NCI-H1436 treated with DMSO at 0.1 percent for 48 hours (cell line): ENCODE measurements at places on chromosomes 16 and 17.

- peak; percentile 73 for DNase-seq
Measured at GRCh38 chr17:19410091-19410490, 941 bp upstream of the RNF112 start.

GRCh38 chr16:31094088-31094423 lies 541 bp downstream of the VKORC1 start:
- DNase-seq: no peak

- DNase-seq: no peak
Measured at GRCh38 chr16:72068930-72069329, 5.9 kb downstream of the HPR start.

DNA sequence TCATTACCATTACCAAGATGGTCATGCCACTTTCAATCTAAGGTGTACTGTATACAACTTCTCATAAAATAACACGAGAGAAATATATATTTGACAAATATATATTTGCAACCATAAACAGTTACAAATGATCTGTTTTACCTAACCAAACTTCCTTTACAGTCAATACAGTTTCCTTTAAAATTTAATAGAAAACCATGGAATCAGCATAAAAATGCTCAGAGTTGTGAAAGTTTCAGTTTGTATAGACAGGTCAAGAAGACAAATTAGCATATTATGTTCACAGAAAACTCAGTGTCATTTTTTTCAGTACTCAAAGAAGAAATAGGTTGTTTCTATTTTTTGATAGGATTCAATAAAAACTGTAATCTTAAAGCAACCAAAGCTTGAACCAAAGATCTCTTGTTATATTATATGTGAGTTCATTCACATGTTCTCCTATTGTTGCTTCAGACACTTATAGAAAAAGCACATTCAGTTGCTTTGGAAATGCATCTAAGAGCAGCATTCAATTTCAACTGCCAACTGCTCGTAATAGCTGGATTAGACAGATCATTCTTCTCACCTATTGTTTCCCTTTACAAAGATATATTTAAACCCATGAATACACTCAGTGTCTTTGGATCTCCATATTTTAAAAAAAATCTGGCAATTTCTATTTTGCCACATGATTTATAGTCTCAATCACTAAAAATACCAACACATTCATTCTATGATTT lies 15.1 kb downstream of the SSH2 start:
- peak; percentile 27 for DNase-seq

- DNase-seq: peak; percentile 30
Measured at GRCh38 chr17:68435876-68436842, 21.1 kb downstream of the WIPI1 start.

GRCh38 chr16:71230122-71230845 lies at the start of gene HYDIN:
HYDIN (minus strand) TSS chr16:71230722; CDS start chr16:71186895, 43,827 bp downstream.
- DNase-seq: no peak

DNA sequence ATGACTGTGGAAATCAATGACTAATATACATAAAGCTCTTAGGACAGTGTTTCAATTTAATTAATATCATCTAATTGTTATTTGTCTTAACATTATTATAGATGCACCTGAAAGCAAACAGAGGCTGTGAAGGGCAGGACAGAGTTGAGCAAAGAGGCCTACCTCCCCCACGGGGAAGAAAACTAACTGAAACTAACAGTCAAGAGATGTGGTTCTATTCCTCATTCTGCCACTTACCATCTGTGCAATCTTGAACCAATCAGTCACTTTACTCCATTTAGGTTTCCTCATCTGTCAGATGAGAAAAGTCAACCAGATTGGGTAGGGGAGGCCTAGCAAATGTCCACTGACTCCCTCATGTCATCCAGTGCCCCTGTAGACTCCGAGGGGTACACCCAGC lies 59.1 kb downstream of the C17orf67 start:
- no peak for DNase-seq

DNA sequence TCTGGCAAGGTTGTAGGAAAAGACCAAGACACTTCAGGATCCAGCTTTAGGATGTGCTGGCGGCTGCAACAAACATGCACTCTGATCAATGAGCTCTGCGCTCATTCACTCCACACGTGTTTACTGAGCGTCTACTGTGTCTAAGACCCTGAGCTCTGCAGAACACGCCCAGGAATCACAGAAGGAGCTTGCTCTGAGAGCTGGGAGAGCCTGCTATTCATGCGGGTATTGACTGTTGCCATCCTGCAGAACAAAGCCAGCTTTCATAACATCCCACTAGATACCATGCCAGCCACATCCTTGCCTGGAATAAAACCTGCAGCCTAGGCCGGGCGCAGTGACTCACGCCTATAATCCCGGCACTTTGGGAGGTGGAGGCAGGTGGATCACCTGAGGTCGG lies 44.1 kb downstream of the NXN start:
- DNase-seq: no peak

- DNase-seq: peak; percentile 59
Measured at GRCh38 chr17:14300575-14301278, at the start of gene HS3ST3B1. HS3ST3B1 (plus strand) TSS chr17:14301081; CDS start chr17:14301519, 438 bp downstream.

DNA sequence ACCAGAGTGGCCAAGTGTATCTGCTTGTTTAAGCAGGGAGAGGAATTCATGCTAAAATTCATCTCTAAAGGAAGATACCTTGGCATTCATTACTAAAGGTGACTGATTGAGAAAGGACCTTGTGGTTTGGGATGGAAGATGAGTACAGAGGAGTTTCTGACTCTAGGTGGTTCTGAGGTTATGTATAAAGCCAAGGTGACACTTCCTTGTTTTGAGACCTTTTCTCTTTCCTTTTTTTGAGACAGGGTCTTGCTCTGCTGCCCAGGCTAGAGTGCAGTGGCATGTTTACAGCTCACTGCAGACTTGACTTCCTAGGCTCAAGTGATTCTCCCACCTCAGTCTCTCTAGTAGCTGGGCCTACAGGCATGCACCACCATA lies 9.1 kb downstream of the ABHD15 start:
- DNase-seq: no peak

- no peak for DNase-seq
Measured at GRCh38 chr17:72713701-72714100, 378.8 kb downstream of the SLC39A11 start.

GRCh38 chr17:55265311-55266021 lies 706 bp downstream of the HLF start:
- no peak for DNase-seq

DNA sequence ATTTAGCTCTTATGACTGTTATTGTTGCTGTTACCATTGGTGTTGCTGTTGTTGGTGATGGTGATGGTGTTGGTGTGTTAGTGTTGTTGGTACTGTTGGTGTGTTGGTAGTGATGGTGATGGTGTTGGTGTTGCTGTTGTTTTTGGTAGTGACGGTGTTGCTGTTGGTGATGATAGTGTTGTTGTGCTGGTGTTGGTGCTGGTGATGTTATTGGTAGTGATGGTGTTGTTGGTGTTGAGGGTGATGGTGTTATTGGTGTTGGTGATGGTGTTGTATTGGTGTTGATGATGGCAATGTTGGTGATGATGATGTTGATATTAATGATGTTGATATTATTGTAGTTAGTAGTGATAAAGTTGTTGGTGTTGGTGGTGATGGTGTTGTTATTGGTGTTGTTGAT lies 285.7 kb upstream of the FOXF1 start:
- DNase-seq: no peak

DNA sequence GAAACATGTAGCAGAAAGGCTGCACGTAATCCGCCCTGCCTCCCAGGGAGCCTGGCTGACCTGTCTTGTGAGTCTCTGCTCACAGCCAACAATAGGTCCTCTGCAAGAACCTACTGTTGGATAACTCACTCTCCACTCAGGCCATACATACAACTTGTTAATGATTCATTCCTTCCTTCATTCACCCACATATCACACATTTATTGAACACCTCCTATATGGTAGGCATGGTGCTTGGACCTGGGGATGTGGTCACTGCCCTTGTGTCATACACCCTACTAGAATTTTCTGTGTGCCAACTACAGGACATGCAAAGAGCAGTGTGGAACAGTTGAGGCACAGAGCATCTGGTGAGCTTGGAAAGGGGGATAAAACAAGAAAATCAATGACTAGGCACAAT lies 28.1 kb upstream of the HNF1B start:
- DNase-seq: no peak

- no peak for DNase-seq
Measured at GRCh38 chr17:68612209-68612922, 11.2 kb upstream of the FAM20A start.

GRCh38 chr16:12925026-12925800 lies 23.8 kb downstream of the SHISA9 start:
- DNase-seq: no peak

- no peak for DNase-seq
Measured at GRCh38 chr17:39339272-39339671, 62.2 kb downstream of the FBXL20 start.

DNA sequence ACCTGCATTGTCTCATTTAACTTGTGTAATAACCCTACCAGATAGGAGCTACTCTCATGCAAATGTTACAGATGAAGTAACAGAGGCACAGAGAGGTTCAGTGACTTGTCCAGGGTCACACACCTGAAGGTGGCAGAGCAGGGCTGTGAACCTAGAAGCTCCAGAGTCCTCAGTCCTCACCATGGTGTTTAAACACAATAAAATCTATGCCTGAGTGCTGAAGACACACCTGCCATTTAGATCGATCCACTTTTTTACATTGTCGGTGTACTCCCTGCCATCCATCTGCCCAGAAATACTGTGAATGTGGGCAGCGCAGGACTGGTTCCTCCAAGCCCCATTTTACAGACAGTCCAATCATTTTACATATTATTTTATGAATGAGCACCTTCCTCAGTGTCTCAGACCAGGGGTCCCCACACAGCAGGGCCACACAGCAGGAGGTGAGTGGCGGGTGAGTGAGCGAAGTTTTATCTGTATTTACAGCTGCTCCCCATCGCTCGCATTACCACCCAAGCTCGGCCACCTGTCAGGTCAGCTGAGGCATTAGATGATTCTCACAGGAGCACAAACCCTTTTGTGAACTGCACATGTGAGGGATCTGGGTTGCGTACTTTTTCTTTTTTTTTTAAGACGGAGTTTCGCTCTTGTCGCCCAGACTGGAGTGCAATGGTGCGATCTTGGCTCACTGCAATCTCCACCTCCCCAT lies 5.6 kb downstream of the IL4R start:
- DNase-seq: no peak

GRCh38 chr17:53088481-53088880 lies 734.2 kb upstream of the KIF2B start:
- DNase-seq: no peak

DNA sequence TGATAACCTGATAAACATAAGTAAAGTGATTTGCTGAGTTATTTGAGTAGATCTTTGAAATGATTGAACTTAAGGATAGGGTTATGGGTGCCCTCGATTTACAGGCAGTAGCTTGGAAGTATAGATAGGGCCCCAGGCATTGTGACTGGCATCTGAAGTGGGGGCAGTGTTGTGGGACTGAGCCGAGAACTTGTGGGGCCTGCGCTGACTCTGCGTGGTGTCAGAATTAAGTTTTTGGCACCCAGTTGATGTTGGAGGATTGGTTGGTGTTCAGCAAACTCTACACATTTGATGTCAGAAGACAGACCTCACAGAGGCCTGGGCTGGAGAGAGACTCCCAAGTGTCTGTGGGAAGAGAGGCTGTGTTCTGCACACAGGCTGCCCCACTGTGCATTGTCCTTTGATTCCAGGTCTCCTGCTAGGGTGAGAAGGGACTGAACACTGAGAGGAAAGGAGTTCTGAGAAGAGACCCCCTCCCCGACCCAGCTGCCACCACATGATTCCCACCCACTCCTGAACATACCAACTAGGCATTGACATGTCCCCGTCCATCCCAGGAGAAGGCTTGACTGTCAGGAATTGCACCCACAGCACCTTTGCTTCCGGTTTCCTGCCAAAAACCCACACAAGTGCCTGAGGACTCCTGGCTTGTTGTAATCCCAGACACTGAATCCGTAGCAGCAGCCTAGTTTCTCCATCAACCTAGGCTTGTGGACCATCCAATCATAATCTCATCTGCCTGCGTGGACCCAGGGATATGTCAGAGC lies 4.5 kb downstream of the ZNF267 start:
- DNase-seq: no peak

DNA sequence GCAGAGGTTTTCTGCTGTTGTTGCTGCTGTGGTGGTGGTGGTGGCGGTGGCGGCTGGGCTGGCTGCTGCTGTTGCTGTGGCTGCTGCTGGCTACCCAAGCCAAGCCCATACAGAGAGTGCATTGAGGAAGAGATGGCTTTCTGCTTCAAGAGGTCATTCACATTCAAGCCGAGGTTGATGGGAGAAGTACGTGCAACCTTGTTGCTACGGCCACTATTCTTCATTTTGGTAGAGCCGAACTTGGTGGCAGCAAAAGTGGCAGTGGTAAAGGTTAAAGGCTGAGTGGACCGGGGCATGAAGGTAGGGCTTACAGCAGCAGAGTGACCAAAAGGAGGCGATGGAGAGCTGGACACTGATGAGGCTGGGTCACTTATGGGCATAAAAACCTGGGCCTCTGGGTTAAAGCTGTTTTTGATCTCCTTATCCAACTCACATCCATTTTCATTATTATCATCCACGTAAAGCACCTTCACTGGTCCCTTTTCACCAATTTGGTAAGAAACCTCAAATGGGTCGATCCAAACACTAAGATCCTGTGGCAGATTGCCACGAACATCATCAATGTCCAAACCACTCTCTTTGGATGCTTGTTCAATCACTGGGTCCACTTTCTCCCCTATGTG lies 2.8 kb downstream of the TOB1 start:
- no peak for DNase-seq

DNA sequence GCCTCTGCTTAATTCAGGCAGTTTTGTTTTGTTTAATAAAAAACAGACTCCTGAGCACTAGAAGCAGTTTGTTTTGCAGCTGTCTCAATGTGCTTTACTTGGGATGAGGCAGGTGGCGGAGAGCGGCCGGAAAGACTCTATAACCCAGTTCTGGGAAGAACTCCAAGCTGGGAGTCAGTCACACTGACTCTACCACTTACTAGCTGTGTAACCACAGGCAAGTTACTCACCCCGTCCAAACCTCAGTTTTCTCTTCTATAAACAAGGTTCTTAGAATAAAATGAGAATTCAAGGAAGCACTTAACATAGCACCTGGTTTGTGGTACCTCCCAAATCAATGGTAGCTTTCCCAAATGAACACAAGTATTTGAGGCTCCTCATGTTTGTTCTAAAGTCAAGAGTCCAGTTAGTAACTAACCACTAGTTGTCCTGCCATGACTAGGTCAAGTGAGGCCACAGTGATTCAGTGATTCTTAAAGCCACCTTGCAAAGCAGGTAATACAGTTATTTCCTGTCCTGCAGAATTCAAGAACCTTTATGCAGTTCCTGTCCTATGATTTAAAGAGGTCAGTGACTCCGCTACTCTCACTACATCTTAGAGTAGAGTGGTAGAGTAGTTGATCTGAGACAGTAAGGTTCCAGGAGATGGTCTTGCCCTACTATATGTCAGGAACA lies 2.7 kb downstream of the TXNDC17 start:
- DNase-seq: no peak

DNA sequence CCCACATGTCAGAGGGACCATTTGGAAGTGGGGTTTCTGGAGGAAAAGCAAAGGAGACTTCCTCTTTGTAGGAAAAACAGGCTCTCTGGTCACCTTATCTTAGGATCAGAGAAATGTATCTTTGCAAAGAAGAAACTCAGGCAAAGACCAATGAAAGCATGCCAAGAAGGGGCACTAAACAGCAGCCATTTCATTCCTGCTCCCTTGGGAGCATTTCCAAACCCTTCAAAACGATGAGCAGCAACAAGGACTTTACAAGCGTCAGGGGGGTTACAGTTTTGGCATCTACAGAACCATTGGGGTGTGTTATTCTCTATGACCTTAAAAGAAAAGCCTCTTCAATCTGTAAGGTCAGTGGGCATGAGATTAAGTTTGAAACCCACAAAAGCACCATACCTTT lies 122.8 kb downstream of the SMG6 start:
- no peak for DNase-seq
